ENCODE measurements at places on chromosomes 13 and 19. TPM values are rescaled to one million over a fixed set of nuclear protein-coding genes. Genes with fewer than 3 reads are reported as not detected.

PNMA8B gene
- total RNA-seq, result 17.1 TPM

TNFSF11 gene
- 0.41 TPM for total RNA-seq

SULT2A1 gene
- not detected for total RNA-seq

ZNF90 gene
- total RNA-seq, result 2.0 TPM

TRAPPC5 gene
- total RNA-seq, result 15.5 TPM

GRCh38 chr13:67736646-67737420 lies 506.7 kb upstream of the PCDH9 start:
- DNase-seq, result peak; percentile 1

DNA sequence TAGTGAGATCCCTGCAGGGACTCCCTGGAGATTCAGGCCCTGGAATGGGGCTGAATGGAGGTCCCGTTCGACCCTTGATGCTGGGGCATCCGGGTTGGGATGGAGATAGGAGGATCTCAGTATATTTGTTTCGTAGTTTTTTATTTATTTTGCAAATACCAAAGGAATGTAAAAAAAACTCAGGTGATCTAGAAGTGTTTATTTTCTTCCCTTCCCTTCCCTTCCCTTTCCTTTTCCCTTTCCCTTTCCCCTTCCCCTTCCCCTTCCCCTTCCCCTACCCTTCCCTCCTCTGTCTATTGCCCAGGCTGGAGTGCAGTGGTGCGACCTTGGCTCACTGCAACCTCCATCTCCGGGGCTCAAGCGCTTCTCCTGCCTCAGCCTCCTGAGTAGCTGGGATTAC lies 4.5 kb downstream of the GTPBP3 start:
- no peak for DNase-seq

- no peak for DNase-seq
These were observed 33.6 kb upstream of the UBE2L5 start for GRCh38 chr13:30388406-30389283.

- no peak for DNase-seq
These were observed 3.6 kb downstream of the GJA3 start for GRCh38 chr13:20157151-20157796.

DNA sequence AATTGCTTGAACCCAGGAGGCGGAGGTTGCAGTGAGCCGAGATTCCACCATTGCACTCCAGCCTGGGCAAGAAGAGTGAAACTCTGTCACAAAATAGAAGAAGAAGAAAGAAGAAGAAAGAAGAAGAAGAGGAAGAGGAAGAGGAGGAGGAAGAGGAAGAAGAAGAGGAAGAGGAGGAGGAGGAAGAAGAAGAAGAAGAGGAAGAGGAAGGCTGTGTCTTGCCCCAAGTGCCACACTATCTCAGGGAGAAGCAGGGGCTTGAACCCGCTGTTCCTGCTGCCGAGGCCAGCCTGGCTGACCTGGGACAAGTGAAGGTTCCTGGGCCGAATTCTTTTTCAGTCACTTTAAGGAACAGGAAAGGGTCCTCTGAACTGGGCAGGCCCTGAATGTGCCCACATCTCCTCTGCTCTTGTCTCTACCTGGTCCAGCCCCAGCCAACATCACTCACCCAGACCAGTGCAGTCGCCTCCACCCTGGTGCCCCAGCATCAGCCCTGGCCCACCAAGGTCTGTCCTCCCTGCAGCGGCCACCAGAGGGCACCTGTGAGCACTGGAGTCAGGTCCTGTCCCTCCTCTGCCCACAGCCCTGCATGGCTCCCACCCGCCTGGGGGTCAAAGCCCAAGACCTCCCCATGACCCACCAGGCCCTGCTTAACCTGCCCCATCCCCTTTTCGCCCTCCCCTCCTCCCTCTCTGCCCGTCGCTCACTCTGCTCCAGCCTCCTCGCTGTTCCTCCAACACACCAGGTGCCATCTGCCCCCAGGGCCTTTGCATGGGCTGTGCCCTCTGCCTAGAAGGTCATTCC lies 20.0 kb downstream of the TICAM1 start:
- DNase-seq, result peak; percentile 47

- DNase-seq, result no peak
These were observed 5.5 kb upstream of the ADGRE5 start for GRCh38 chr19:14375582-14376291.

- no peak for DNase-seq
These were observed 15.9 kb downstream of the PGLS start for GRCh38 chr19:17527326-17527725.

- peak; percentile 74 for DNase-seq
These were observed 1.1 kb downstream of the GYS1 start for GRCh38 chr19:48991873-48992580.

GRCh38 chr19:37997911-37998344 lies 90.9 kb downstream of the SIPA1L3 start:
- DNase-seq, result no peak

- DNase-seq, result no peak
These were observed 89.0 kb upstream of the SPATA13 start for GRCh38 chr13:24071423-24072075.

- DNase-seq, result no peak
These were observed 4.0 kb downstream of the SPPL2B start for GRCh38 chr19:2332341-2333026.

DNA sequence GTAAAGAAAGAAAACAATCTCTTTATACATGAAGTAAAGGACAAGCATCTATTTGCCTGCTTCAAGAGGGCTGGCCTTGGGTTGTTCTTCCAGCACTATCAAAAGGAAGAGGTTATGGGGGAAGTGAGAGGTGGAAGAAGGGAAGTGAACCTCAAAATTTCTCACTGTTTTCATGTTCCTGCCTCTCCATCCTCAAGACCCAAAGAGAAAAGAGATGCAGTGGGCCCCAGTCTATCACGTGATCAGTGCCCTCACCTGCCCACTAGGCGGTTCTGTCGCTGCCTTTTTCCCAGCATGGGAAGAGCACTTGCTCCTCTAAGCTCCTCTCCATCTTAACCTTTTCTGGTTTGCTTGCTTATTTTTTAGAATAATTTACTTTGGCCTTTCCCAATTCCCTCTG lies 6.2 kb upstream of the USP12 start:
- no peak for DNase-seq

DNA sequence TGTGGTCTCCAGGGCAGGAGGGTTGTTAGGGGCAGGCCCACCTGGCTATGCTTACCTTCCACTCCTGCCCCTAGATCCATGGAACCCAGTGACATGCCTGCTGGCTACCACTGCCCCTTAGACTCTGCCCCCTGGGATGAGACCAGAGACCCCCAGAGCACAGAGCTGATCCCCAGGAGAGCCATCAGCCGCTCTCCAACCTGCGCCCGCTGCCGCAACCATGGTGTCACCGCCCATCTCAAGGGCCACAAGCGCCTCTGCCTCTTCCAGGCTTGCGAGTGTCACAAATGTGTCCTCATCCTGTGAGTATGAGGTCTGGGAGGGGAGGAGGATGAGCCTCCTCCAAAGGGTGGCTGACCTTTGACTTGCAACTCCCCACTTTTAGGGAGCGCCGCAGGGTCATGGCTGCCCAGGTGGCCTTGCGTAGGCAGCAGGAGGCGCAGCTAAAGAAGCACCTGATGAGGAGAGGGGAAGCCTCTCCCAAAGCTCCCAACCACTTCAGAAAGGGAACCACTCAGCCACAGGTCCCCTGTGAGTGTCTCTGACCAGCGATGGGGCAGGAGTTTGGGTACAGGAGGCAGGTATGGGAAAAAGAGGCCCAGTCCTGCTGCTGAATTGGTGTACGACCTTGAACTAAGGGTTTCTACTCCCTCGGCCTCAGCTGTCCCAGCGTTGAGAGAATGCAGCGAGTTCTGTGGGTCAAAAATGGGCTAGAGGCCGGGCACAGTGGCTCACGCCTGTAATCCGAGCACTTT lies 2.7 kb downstream of the DMRTC2 start:
- DNase-seq, result no peak

DNA sequence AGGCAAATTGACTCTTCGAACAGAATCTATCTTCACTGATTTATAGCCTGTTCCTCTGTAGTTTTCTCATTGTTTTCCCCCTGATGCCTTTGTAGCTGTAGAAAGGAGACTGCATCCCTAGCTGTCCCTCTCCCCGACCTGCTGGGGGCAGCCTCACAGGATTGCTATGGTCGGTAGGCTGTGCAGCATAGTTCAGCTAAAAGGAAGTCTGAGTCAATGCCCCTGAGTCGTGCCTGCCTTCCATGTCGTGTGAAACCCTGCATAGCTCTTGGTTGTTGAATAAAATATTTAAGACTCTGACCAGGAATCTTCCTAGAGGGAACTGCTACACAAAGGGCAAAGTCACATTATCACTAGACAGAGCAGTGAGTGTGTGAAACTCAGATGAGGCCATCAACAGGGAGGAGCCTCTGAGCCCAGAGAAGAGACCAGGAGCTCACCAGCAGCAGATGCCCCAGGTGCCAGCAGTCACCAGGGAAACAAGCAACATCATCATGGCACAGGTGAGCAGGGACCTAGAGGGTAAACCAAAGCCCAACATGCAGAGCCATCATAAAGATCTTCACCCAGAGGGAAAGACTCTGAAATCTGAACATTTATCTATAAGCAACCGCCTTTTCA lies 108.4 kb upstream of the NBEA start:
- DNase-seq, result no peak

GRCh38 chr19:45350477-45351058 lies 10.0 kb downstream of the KLC3 start:
- DNase-seq, result no peak

All from frontal cortex (tissue), 4 donors.